T-helper 1 cell (primary cell): ENCODE measurements at places on chromosomes 1 and 21.

DNA sequence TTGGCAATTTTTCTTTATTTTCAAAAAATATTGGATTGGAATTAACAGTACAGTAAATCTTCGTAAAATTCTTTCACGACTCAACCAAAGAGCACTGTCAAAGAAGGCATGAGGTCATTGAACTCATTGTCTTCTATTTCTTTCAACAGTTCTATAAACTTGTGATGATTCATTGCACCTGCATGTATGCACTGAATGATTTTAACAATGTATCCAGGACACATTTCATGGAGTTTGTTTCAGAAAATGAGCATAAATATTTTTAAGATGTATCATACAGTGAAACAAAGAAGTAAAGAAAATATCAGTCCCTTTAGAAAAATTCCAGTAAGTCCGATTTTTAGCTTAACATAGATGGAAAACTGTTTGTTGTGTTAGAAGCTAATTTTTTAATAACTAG is 33.6 kb upstream of the CD34 start:
- no peak for DNase-seq

DNA sequence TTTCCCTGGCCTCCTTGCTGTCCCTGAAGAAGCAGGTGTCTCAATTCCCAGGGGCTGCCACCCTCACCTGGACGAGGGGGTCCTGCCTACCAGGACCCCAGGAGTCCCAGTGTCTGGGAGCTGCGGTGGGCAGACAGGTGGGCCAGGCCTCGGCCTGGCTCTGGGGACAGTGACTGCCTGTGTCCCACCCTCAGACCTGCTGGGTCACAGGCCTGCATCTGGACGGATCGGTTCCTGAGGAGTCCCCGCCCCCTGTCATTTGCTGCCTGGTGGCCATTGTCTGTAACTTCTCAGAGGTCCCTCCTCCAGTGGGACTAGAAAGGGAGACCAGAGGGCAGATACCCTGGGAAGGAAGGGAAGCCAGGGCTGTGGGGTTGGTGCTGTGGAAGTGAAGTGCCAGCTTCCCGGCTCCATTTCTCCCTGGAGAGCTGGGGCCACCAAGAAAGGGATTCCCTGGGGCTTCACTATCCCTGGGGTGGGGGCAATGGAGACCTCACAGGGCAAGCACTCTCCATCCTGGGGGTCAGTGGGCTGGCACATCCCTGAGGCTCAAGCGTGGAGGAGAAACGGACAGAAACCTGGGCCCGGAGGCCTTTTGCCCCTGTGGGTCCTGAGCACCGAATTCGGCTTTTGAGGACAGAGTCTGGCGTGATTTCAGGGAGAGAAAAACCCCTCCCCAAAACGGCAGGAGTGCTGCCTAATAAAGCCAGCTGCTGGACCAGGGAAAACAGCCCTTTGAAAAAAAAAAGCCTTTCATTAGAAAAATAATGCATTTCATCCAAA is 157.3 kb downstream of the PEX14 start:
- no peak for DNase-seq

DNA sequence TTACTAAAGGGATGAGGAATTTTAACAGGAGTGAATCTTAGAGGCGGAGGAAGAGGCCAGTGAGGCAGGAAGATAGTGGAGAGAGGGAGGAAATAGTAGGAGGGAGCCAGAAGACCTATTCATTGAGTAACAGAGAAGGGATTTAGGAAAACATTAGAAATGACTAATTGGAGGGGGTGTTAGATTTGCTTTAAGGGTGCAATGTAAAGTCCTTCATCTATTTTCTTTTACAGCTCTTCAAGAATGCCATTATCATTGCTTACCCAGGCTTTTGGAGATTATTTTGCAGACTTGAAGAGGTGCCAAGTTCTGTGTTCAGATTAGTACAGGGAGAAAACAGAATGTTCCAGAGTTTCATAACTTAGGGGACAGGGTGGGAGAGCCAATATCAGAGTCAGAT is 33.8 kb downstream of the OR10J1 start:
- DNase-seq, result no peak

- no peak for DNase-seq
Measured at GRCh38 chr1:211135342-211135950, 1.5 kb upstream of the KCNH1 start.

GRCh38 chr1:224789311-224789710 is 140.2 kb upstream of the DNAH14 start:
- DNase-seq, result no peak

- DNase-seq, result no peak
Measured at GRCh38 chr1:181062836-181063428, 25.6 kb upstream of the IER5 start.

DNA sequence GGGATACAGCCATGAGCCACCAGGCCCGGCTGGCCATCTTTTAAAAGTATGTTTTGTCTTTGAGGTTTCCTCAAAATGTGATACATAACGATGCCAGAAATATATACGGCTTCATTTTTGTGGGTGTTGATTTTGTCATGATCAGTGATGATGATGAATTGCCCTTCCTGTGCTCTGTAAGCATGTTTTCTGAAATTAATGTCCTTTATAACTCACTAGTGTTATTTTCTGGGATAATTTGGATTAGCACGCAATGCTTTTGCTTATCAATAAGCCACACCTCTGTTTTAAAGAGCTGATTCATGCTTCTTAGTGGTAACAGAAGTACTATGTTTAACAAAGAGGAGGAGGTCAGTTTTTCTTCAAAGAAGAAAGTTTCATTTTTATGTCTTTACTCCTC is 25.6 kb downstream of the PHACTR4 start:
- DNase-seq, result no peak

GRCh38 chr1:35220976-35221375 is 28.0 kb upstream of the SFPQ start:
- no peak for DNase-seq

GRCh38 chr1:214712737-214713136 is 109.7 kb downstream of the CENPF start:
- no peak for DNase-seq

DNA sequence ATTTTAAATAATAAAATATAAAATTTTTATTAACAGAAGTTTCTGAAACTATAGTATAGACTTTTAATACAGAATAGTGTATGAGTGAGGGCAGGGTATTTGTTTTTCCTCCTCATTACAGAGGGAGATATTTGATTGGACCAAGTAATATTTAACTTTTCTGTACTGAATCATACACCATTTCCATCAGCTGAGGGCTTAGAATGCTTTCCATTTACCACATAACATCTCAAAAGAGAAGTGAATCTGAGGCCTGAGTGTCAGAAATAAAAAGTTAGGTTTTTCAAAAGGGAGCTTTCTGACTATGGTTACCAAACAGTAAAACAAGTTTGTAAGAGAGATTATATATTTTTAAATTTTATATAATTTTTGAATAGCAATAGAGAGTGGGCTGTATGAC is 29.5 kb downstream of the TLCD4 start:
- DNase-seq, result no peak

DNA sequence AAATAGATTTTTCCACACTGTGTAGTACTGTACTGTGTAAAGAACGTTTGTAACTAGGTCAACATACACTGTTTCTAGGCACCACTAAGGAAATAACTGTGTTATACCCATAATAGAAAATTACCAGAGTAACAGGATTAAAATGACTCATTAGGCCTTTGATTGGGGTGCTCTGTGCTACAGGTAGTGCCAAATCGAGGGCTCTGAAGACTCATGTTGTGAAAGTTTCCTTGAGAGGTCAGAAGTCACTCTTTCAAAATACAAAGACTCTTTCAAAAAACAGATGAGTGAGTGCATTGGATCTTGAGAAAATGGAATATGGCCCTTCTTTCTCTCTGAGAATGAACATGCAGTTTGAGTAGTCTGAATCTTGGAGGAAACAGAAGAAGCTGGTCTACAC is 143.0 kb downstream of the MRPL39 start:
- DNase-seq, result no peak
